ENCODE measurements at places on chromosomes 4 and X.

DNA sequence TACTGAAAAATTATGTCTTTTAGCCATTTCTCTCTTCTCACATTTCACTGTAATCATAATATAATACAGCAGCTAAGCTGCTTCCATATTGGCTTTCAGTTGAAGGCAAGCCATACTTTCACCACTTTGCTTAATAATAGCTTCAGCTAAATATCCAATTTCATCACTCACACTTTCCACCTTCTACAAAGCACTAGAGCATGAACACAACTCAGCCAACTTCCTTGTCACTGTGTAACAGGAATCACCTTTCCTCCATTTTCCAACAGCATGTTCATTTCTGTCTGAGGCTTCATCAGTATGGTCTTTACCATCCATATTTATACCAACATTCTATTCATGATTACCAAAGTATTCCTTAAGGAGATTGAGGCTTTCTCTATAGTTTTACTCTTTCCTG, 219.8 kb upstream of the CTSO start:
- DNase-seq, result no peak

GRCh38 chr4:6019316-6020263, 1.4 kb upstream of the C4orf50 start:
- peak; percentile 37 for DNase-seq

GRCh38 chrX:110989869-110990268, 106.1 kb upstream of the PAK3 start:
- DNase-seq, result no peak

GRCh38 chr4:77819404-77819842, 255 bp upstream of the CNOT6L start:
- peak; percentile 15 for DNase-seq

DNA sequence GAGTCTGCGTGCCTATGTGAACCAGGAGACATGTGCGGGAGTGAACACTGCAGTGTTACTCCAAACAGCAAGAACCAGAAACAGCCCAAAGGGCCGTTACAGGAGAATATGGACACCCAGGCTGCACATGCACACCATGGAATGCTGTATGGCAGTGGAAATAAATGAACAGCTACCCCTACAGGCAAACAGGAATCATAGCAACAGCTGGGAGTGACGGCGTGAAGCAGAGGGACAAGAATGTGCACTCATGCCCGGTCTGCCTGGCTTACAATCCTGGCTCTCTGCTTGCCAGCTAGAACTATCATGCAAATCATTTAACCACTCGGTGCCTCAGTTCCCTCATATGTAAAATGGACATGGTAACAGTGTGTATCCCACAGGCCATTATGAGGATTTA, 16.6 kb downstream of the GPKOW start:
- peak; percentile 20 for DNase-seq

- no peak for DNase-seq
These were observed 322.3 kb downstream of the DHX15 start for GRCh38 chr4:24262084-24262483.

- DNase-seq, result no peak
These were observed 31.6 kb downstream of the TRMT44 start for GRCh38 chr4:8472158-8472688.

- no peak for DNase-seq
These were observed 146.7 kb downstream of the SH3KBP1 start for GRCh38 chrX:19740744-19741143.

All from fibroblast of skin of abdomen (primary cell).